Epithelial cell of esophagus (primary cell): ENCODE measurements at places on chromosomes 4 and X.

- no peak for DNase-seq
These were observed 22.2 kb downstream of the FABP2 start for GRCh38 chr4:119299741-119300100.

GRCh38 chrX:8520791-8521190, 56.2 kb downstream of the VCX3B start:
- peak; percentile 22 for DNase-seq

- DNase-seq: peak; percentile 60
These were observed 493.5 kb downstream of the IL15 start for GRCh38 chr4:142129931-142130330.

GRCh38 chr4:145388043-145388442, 93.6 kb upstream of the SMAD1 start:
- DNase-seq: peak; percentile 7

DNA sequence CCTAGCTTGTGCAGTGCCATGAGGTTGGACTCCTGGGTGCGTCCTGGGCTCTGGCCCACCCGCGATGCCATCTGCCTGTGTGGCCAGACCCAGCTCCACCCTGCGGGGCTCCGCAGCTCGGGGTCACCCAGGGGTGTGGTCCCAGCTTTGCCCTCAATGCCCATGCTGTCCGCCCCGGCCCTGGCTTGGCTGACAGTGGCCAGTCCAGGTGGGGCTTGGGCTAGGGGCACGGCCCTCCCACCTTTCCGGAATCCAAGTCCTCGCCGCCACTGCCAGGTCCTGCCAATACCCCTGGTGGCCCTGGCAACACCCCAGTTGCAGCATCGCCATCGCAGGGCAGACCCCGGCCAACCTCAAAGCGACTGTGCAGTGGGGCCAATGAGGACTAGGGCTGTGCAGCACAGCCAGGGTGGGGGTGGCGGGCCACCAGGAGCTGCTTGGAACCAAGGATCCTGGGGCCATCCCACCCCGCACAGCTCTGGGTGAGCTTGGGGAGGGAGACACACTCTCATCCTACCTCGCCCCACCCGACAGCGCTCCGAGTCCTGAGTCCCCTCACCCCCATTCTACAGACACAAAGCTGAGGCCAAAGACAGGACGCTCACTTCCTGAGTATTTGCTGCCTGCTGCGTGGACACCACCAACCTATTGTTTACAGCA, 80.9 kb downstream of the ZNF718 start:
- no peak for DNase-seq

GRCh38 chrX:150763810-150764209, 70.6 kb downstream of the MTMR1 start:
- DNase-seq: peak; percentile 7

GRCh38 chr4:111618908-111619307, 526.3 kb upstream of the FAM241A start:
- DNase-seq: peak; percentile 20

DNA sequence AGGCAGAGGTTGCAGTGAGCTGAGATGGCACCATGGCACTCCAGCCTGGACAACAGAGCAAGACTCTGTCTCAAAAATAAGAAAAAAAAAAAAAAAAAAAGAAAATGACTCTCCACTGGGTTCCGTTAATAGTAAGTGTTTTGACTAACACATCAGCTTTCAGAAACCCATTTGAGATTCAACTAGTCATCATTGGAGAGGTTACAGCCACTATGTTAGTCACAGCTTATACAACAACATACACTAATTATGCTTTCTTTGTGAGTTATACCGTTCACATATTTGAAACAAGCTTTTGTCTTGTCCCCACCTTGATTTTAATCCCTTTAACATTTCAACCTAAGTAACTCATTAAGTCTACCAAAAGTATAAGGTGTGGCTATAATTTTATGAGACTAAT, 48.2 kb downstream of the HADH start:
- DNase-seq: peak; percentile 13

GRCh38 chr4:4867375-4868039, 8.0 kb downstream of the MSX1 start:
- DNase-seq: no peak

DNA sequence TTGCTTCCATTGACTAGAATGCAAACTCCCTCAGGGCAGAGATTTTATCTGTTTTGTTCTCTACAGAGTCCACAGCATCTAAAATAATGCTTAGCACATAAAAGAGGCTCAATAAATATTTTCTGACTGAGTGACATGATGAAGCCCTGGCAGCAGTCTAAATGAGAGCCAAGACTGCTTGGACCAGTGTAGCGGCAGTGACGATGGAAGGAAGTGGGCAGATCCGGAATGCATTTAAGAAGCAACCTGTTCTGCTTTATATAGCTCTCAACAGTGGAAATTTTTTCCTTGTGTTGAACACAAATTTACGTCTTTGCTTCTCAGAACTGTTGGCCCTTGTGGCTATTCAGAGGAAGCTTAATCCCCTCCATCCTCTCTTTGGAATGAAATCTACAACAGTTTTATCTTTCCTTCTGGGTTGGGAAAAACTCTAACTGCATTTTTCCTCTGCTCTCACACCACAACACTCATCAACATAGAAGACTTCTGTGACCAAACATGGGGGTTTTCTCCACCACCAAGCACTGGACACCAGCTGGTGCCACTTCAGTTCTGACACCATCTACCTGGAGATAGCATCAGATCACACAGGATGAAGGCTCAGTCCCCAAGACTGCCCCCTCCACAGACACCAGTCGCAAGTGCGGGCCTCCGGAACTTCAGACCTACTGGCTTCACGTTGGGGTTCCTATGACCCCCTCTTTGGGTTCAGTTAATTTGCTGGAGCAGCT, 7.0 kb upstream of the BEND4 start:
- DNase-seq: no peak

DNA sequence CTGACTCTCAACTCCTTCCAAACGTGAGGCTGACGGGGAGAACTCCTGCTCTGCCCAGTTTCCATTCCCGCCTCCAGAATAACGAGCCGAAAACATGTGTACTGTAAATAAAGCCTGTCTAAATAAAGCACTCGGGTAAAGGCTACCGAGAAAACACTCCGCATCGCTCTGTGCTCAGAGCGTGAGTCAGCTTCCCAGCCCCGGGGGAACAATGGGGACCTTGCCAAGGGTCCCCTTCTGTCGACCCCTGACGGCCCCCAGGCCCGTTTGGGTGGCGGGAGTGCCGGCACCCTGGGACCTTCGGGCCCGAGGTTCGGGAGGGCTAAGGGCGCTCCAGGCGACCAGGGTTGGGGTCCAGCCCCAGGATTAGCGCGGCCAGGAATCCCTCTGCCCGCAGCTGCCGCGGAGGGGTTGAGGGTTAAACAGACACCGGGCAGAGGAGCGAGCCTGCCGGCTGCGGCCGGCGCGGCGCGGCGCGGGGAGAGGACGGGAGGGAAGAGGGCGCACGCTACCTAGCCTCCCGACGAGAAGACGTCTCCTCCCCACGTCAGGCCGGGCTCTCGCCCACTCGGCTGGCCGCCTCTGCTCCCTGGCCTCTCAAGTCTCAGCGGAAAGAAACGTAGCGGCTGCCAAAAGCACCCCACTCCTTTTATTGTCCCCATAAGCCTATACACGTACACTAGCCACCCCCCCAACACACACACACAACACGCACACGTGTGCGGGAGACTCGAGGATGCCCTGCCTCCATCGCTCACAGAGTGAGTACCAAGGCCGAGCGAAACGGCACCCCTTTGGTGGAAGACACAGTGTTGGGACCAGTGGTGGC, 85.5 kb downstream of the BCOR start:
- DNase-seq: peak; percentile 28

GRCh38 chrX:13094374-13094773, 50.0 kb upstream of the FAM9C start:
- no peak for DNase-seq

DNA sequence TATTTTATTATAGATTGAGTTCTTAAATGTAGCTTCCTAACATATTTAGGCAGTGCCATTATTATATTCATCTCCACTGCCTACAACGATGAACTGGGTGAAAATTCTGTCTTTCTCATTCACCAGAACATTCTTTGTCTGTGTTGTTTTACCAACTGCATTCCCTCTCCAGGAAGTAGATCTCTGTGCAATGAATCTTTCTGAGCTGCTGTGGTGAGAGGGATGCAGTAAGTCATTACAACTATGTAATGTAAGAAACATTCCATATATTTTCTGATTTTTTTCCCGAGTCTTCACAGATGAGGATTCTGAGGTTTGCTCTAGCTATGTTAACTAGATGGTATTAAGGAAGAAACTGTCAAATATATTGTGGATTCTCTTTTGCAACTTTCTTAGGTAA, 811.9 kb upstream of the PCDH7 start:
- no peak for DNase-seq

DNA sequence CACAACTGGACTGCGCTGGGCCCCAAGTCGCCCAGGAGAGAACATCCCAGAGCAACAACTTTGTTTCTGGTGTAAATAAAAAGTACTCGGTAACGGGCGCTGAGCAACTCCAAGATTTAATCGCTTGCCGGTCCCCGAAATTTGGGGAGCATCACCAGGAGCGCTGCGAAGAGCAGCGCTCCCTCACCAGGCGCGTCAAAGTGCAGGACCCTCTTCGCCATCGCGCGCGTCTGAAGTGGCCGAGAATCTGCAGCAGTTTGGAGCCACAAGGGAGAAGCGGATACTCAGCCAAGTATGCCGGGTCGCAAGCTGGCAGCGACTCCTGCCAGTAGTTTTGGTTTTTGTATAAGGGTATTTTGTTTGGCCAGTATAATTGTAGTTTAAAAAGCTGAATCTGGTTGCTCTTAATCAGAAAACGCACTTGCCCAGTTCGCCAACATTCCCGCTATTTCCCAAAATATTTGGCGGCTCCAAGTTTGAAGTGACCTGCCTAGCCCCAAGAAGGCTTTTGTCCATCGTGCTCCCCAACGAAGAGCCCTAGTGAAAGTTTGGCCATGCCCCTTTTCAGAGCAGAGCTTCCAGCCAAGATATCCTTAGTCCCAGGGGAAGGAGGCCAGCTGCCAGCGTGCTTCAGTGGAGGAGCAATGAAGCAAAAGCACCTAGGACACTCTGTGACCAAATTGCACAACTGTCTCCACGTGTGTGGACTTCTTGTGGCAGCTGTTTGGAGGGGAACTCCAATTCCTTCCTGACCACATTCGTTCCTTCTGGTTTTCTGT, 557 bp upstream of the KDR start:
- no peak for DNase-seq

GRCh38 chr4:101785486-101785885, 5.0 kb upstream of the BANK1 start:
- no peak for DNase-seq

DNA sequence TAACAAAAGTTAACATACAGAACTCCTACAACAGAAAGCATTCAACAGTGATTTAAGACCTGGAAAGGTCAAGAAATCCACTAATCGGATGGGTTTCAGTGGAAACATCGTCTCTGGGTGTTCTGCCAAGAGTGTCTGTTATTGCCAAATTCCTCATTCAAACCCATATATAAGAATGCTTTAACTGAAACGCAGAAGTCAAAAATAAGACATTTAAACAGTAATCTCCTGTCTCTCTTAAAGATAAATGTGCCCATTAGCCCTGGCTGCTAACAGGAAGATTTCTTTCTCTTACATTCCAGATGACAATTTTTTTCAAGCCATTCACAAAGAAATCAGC, 31.5 kb downstream of the DCTD start:
- no peak for DNase-seq

GRCh38 chr4:83548151-83548905, 12.4 kb downstream of the GPAT3 start:
- DNase-seq: peak; percentile 99

DNA sequence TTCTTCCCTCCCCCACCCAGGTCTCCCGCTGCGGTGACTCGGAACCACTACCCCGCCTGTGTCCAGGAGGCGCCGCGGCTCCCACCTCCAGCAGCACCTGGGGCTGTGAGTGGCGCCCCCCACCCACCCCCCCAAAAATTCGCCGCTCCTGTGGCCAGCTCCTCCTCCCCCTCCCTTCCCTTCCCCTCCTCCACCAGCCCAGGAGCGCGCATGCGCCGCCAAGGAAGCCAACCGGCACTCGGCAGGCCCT, 278 bp downstream of the CLOCK start:
- no peak for DNase-seq

DNA sequence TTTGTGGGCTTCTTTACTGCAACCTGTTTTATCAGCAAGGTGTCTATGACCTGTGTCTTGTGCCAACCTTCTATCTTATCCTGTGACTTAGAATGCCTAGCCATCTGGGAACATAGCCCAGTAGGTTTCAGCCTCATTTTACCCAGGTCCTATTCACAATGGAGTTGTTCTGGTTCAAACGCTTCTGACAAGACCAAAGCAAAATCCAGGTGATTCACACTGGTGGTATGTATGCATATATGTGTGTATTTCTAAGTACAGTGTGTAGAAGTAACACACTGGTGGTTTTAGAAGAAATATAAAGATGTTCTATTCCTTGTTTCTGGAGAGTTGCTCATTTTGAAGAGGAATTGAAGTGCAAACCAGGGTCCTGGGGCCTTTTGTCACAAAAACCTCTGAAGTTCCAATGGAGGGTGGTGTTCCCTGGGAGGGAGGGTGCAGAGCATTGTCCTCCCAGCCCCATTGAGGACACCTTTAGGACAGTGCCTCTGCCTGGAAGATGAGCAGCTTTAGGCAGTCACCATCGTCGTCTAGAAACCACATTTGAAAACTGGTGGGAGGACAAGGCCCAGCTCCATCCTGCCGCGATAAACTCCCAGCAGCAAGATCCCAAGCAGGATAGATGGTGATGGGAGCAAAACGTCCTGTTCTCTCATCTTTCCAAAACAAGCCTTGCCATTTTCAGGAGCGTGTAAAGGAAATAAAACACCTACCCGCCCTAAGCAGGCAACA, 191.4 kb downstream of the TSPAN5 start:
- DNase-seq: peak; percentile 58

GRCh38 chr4:146212781-146213180, 1.6 kb upstream of the REELD1 start:
- DNase-seq: no peak

DNA sequence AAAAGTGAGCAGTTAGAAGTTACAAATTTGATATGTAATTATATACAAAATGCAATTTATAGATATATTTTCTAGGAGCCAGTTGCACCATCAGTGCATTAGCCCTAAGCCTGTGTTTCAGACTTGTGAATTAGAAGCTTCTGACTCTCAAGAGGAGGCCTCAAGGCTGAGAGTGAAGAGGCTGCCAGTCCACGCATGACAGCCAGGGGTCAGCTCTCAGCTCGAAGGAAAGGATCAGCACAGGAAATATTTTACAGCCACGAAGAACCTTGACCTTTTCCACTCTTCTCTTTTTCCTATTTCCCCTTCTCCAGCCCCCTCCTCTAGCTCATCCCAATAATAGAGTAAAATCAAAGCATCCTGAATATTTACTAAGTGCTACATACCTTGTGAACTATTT, 642.4 kb downstream of the TRIML1 start:
- peak; percentile 48 for DNase-seq
